ENCODE measurements at places on chromosomes 6 and 20.

DNA sequence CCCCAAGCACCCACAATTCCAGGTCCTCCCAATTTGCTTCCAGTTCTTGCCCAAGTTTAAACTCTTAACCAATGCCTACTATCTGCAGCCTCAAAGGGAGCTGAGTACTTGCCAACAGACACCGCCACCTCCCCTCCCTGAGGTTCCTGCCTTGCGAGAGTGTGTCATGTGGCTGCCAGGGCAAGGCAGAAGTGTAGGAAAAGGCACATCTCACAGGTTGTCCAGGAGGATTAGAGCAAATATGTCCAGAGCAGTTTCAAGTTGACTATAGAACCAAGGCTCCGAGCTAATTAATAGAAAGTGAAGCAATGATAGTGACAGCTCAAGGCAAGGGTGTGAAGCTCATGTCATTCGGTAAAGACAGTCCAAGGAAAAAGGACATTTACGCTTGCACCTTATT, 127.8 kb downstream of the ATXN1 start:
- no peak for DNase-seq

DNA sequence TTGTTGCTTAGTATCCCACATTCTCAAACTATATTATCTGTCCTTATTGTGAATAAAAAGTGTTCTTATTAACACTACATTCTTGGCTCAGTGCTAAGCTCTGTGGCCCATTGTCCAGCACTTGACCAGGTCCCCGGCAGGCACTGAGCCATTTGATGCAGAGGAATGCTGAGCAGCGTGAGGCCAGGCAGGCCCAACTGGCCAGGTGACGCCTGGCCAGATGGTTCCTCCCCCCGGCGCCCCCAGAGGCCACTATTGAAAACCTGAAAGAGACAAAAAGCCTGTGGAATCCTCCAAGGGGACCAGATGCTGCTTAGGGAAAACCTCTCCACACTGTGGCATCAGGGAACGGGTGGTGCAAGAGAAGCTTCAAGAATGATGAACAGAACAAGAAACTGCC, 597.5 kb upstream of the JAG1 start:
- no peak for DNase-seq

GRCh38 chr6:150403458-150404246, 34.8 kb downstream of the IYD start:
- DNase-seq = no peak

- DNase-seq = no peak
Observed at GRCh38 chr6:34148631-34149451, 3.0 kb upstream of the GRM4 start.

DNA sequence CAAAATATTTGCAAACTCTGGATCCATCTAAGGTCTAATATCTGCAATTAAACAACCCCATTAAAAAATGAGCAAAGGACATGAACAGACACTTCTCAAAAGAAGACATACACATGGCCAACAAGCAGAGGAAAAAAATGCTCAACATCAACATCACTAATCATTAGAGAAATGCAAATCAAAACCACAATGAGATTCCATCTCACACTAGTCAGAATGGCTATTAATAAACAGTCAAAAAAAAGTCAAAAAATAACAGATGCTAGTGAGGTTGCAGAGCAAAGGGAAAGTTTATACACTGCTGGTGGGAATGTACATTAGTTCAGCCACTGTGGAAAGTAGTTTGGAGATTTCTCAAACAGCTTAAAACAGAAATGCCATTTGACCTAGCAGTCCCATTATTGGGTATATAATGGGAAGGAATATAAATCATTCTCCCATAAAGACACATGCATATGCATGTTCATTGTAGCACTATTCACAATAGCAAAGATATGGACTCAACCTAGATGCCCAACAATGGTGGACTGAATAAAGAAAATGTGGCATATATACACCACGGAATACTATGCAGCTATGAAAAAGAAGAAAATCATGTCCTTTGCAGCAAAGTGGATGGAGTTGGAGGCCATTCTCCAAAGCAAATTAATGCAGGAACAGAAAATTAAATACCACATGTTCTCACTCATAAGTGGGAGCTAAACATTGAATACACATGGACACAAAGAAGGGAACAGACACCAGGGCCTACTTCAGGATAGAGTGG, 9.1 kb downstream of the ZNFX1 start:
- no peak for DNase-seq

DNA sequence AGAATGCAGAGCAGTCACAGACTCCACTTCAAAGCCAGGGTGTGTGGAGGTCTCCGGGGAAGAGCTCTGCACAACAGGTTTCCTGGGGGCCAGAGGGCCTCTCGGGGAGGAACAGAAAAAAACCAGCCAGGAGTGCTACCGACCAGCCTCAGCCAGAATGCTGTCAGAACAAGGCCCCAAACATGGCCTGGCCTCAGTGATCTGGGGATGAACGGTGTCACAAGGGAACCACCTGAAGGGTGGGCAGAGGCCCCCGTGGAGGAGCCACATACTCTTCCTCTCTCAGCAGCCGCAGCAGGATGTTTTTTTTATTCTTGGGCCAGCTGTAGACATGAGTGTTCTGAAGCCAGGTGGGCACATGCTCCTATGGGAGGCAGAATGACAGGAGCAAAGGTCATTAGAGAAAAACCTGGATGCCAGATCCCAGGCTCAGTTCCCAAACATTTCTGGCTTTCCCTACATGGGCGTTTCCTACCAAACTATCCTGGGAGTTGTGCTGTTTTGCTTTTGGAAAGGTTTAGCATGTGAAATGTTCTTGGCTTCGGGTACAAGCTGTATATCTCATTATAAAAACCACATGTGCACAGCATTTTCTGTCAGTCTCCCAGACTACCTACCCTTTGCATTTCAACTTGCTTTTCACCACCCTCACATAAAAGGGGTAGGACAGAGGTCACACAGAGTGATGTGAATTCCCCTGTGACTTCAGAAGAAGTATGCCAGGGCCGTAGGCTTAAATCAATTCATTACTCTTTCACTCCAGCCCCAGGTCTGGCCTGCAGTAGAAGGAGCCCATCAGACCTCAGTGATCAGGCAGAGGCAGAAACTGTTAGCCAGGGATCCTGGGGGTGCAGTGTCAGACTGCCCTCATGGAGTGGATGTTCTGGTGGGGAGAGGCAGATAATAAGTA, 46.2 kb downstream of the TRAF3IP2 start:
- no peak for DNase-seq

GRCh38 chr6:85866370-85866730, 223.7 kb upstream of the SYNCRIP start:
- no peak for DNase-seq

DNA sequence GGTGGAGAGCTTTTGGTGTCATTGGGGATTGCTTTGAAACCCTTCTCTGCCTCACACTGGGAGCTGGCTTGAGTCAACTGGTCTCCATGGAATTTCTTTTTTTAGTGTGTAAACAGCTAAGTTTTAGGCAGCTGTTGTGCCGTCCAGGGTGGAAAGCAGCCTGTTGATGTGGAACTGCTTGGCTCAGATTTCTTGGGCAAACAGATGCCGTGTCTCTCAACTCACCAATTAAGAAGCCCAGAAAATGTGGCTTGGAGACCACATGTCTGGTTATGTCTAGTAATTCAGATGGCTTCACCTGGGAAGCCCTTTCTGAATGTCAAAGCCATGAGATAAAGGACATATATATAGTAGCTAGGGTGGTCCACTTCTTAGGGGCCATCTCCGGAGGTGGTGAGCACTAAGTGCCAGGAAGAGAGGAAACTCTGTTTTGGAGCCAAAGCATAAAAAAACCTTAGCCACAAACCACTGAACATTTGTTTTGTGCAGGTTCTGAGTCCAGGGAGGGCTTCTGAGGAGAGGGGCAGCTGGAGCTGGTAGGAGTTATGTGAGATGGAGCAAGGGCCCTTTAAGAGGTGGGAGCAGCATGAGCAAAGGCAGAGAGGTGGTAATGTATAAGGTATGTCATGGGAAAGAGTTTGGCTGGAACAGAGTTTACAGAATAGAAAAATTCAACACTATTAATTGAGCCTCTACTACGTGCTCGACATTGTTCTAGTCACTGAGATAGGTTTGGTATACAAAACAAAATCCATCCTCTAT, 31.2 kb downstream of the SRSF3 start:
- no peak for DNase-seq

- no peak for DNase-seq
Observed at GRCh38 chr6:89987830-89988229, 93.6 kb downstream of the GJA10 start.

- DNase-seq = no peak
Observed at GRCh38 chr6:74166849-74167248, 470.8 kb downstream of the CD109 start.

DNA sequence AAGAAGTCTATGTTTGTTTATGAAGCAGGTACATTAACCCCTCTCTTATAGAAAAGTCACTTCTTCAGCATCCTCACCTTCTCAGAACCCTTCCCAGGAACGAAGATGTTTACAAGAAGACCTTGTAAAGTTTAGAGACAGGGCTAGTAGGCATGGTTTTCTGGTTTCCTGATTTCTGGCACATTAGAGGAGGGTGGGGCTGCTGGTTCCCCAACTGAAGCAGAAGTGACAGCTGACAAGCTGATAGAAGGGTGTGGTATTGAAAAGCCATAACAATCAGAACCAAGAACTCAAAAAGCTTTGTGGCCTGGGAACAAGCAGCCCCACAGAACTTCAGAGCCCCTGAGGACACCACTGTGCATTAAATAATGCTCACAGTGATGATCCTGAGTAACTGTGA, 91.2 kb downstream of the RTN4IP1 start:
- no peak for DNase-seq

DNA sequence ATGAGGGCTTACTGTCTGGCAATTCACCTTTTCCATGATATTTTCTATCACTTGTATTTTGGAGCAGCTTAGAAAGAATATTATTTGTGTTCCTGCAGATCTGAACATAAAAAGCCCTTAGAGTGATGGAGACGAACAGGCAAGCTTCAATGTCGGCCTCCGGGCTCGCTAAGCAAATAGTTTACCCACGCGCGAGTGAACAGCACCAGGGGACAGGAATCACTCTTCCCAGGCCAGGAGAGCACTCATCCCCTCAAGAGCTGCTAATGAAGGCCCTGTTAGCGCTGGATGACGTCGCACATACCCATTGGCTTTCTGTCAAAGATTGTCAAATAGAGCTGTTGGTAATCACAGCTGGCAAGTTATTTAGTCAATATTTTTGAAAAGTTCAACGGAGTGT, 395.7 kb downstream of the ZFAND3 start:
- no peak for DNase-seq

- DNase-seq = no peak
Observed at GRCh38 chr6:5287966-5288297, 26.6 kb downstream of the FARS2 start.

DNA sequence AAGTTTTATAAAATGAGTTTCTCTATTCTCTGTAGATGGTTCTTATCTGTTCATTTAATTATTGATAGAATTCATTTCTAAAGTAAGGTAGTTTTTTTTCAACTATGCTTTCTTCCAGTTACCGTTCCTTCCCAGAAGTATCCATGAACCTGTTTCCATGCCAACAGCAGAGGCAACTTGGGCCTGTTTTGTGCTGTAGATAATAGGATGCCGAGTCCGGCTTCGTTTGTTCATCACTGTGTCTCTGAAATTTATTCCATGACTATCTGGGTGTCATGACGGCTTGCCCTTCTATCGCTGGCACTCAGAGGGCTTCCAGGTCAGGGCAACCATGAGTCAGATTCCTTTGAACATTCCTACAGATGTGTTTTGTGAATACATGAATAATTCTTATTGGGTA, 190.4 kb downstream of the SYNDIG1 start:
- no peak for DNase-seq

DNA sequence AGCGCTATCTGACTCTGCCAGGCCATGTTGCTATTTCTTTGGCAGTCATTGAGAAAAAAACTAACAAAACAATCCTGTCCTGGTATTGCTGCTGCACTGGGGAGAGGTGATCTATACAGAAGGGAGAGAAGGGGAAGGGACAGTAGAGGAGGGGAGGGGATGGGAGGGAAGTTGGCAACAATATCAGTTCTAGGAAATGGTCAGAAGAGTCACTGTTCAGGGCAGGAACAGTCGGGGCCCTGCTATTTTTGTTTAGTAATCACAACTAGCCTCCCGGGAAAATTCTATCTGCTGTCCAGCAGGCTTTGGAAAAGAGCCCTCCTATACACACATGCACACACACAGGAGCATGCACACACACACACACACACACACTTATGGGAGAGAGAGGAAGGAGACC, 142.3 kb upstream of the CARMIL1 start:
- no peak for DNase-seq

DNA sequence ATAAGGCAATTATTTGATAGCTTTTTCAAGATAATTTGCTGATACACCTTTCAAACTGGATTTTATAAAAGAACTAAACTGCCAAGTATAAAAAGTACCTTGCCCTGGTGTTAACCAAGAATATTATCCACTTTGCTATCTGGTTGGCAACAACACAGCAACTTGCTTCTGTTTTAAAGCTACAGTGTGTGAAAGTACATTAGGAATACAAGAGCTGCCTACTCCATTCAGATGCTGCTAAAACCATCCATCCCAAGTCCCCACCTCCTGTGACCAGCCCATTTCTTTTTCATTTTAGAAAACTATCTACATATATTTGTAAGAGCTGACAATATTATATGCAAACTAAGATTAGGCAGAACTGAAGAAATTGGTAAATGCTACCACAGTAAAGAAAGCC, 12.8 kb downstream of the CLDN20 start:
- no peak for DNase-seq

- DNase-seq = no peak
Observed at GRCh38 chr6:128208078-128208477, 307.2 kb upstream of the THEMIS start.

All from T-helper 1 cell (primary cell).